ENCODE measurements at places on chromosomes 7 and 10. TPM values are rescaled to one million over a fixed set of nuclear protein-coding genes. Genes with fewer than 3 reads are reported as not detected.

COL28A1 gene
- total RNA-seq = not detected

CHRM2 gene
- not detected for total RNA-seq

OR13A1 gene
- not detected for total RNA-seq

GALNT17 gene
- 0.38 TPM for total RNA-seq

GRM3 gene
- total RNA-seq = not detected

SEMA4G gene
- total RNA-seq = 8.0 TPM

COL1A2 gene
- total RNA-seq = 169 TPM

CRYGN gene
- not detected for total RNA-seq

ZNF239 gene
- 0.90 TPM for total RNA-seq

TRIM50 gene
- total RNA-seq = 0.54 TPM

ALKBH4 gene
- 11.5 TPM for total RNA-seq

UNC5B gene
- 231 TPM for total RNA-seq

Measured in endothelial cell (in vitro differentiated cells).